ENCODE measurements at places on chromosomes 2 and 18.

GRCh38 chr2:172928756-172929155, 146.9 kb upstream of the MAP3K20 start:
- DNase-seq: no peak

GRCh38 chr2:171411791-171412483, 21.9 kb downstream of the METTL8 start:
- DNase-seq: no peak

DNA sequence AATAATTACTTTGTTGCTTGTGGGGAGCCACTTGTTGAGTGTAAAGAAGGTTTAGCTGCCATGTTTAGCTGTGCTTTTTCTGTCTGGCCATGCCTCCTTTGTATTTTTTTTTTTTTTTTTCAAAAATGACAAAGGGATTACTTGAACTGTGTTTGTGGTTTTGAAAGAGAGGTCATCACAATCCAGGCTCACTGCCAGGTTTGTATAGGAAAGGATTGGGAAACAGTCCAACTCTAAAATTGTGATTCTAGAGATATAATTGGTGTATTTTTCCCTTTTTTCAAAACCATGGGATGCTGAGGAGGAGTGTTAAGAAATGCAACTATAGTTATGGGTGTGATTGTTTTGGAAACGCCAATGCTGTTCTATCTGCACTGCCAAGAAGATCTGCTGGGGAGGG, 4.3 kb downstream of the ITPRIPL1 start:
- DNase-seq: no peak

- DNase-seq: no peak
These were observed 26.5 kb upstream of the KANSL1L start for GRCh38 chr2:210197720-210198119.

DNA sequence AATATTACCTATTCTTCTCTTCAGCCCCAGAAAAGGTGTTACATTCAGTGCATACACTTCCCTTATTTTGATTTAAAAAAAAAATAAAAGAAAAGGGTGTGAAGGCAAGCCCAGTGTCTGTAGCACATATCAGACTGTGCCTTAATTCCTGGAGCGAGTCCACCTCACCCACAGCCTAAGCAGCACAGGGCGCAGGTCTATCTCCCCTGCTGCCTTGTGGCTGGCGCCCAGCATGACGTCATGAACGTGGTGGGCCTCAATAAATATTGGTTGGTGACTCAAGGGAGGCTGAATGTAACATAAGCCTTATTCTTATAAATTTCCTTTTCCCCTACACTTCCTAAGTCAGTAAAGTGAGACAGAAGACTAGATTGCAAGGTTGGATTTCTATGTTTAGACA, 26.4 kb downstream of the ST3GAL5 start:
- DNase-seq: no peak

DNA sequence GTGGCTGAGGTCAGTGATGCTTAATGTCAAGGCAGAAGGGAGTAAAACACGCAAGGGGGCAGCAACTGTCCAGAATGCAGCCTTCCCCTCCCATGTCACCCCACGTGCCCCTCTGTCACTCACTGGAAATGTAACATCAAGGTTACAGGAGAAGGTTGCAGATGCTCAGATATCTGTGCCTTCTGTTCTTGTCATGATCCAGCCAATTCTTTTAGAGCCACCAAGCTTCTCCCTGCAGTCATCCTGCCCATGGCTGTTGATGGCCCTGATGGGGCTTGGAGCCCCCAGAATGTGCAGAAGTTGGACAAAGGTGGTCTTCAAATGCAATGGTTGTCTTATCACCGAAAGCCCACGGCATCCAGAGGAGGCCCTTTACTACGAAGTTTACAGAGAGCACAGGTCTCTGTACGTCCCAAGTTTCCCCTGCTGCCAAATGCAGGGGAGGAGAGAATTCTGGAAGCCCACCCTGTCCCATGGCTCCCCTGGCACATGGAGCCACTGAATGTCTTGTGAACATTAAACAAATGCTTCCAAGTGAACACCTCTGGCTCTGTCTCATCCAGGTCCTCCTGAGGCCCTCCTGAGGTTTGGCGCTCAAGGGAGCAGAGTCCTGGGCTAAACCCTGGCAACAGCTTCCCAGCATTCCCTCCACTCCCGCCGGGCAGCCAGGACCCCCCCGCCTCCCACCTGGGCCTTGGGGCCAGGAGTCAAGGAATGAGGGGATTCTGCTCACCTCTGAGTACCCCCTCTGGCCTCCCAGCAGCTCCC, 4.5 kb upstream of the GPR55 start:
- DNase-seq: no peak

- DNase-seq: no peak
These were observed 77.3 kb upstream of the SMAD7 start for GRCh38 chr18:49028091-49028490.

- DNase-seq: no peak
These were observed 6.5 kb upstream of the ACOXL start for GRCh38 chr2:110725859-110726258.

GRCh38 chr2:100767810-100768806, 51.8 kb upstream of the NPAS2 start:
- DNase-seq: no peak

- DNase-seq: no peak
These were observed 216.0 kb upstream of the HAAO start for GRCh38 chr2:43008388-43008787.

GRCh38 chr2:128868686-128869551, 550.3 kb upstream of the HS6ST1 start:
- no peak for DNase-seq

GRCh38 chr2:24984912-24985311, 13.2 kb upstream of the DNAJC27 start:
- peak; percentile 82 for DNase-seq

- no peak for DNase-seq
These were observed 69.1 kb upstream of the DNAJC10 start for GRCh38 chr2:182646763-182647498.

GRCh38 chr2:2286592-2286991, 44.5 kb downstream of the MYT1L start:
- DNase-seq: no peak

- DNase-seq: no peak
These were observed 146.3 kb upstream of the CELF4 start for GRCh38 chr18:37711766-37712505.

DNA sequence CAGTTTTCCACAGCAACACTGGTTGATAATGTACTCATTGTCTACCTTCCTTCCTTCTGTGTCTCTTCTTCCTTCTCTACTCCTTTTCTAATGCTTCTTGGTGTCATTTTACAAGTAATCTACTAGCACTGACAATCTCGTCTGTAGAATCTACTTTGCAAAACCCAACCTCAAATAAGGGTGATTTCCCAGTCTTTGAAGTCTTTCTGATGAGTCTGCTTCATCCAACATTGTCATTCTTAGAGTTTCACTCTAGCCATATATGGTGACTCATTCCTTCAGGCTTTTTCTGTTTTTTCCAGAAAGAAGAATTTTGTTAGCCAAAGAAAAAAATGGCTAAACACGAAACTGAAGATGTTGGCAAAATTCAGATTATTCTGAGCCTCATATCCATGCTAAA, 288.7 kb downstream of the MBD2 start:
- no peak for DNase-seq

- no peak for DNase-seq
These were observed 174.9 kb downstream of the ETAA1 start for GRCh38 chr2:67571785-67572718.

DNA sequence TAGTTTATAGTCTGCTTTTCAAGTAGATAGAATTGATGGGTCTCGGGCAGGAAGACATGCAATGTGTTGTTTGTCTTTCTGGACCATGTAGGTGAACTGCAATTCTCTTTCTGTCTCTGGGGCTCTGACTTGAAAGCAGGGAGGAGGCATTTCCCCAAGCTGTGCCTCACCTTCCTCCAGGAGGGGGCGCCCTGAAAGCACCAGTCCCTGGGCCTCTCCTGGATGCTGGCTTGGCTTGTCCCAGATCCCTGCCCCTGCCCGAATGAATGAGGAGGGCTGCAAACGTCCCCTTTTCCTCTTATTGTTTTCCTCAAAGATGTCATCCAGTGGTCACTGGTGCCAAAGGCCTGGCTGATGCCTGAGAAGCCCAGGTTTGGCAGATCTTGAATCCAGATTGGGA, 270.6 kb downstream of the CELF4 start:
- DNase-seq: no peak

GRCh38 chr2:85132397-85132796, 795 bp upstream of the TCF7L1 start:
- no peak for DNase-seq

- DNase-seq: no peak
These were observed 37.1 kb downstream of the FAM161A start for GRCh38 chr2:61816480-61817355.

- no peak for DNase-seq
These were observed 211.6 kb downstream of the BCL2 start for GRCh38 chr18:63107931-63108330.
